NCI-H187 treated with DMSO at 0.1 percent for 48 hours (cell line): ENCODE measurements at places on chromosomes 4 and X.

DNA sequence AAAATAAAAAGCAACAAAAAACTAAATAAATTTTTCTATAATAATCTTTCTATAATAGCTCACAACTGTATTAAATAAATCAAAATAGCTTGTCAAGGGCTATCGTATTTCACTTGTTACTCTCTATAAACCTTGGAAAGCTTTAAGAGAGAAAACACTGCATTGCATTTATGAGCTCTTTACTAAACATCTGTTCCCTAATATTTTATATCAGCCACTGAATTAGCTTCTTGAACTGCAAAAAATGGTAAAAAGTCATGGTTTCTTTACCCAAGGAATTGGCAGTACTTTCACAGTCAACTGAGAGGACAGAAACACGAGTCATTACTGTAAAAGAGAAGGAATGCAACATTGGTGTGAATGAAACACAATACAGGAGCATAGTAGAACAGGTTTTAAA, 671.2 kb downstream of the PCDH18 start:
- DNase-seq, result no peak

DNA sequence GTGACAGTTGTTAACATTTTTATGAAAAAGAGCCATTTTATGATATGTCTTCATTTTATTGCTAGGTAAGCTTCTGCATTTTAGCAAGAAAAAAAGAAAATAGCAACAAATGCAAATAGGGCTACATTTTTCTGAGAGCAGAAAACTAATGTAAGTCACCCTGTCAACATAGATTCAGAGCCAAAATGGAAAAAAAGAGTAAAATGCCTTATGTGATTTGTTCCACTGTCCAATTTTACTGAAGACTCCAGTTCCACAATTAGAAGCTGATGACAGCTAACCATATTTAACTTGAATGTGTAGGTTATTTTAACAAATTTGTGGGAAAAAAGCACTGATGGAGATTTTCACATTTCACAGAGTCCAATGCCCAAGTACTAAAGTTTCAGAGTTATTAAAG, 772.3 kb downstream of the FAT4 start:
- DNase-seq, result no peak

DNA sequence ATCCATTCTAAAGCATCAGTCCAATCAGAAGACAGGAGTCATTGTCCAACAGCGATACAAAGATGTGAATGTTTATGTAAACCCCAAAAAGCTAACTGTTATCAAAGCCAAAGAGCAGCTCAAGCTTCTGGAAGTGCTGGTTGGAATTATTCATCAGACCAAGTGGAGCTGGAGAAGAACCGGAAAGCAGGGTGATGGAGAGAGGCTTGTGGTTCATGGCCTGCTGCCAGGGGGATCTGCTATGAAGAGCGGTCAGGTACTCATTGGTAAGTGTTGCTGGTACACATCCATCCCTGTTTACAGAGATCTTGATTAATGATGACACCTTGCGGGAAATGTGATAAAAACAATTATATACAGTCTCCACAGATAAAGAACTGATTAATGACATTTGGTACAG, 11.0 kb downstream of the INTU start:
- no peak for DNase-seq

DNA sequence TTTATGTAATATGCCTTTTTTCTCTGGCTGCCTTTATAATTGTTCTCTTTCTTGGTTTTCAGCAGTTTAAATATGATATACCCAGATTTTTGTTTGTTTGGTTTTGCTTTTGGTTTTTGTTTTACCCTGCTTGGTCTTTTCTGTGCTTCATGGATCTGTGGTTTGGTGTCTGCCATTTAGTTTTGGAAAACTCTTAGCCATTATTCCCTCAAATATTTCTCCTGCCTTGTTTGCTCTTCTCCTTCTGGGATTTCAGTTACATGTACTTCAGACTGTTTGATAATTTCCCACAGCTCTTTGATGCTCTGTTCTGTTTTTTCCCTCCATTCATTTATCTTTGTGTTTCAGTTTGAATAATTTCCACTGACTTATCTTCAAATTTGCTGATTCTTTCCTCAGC, 223.1 kb upstream of the BCOR start:
- DNase-seq, result no peak

DNA sequence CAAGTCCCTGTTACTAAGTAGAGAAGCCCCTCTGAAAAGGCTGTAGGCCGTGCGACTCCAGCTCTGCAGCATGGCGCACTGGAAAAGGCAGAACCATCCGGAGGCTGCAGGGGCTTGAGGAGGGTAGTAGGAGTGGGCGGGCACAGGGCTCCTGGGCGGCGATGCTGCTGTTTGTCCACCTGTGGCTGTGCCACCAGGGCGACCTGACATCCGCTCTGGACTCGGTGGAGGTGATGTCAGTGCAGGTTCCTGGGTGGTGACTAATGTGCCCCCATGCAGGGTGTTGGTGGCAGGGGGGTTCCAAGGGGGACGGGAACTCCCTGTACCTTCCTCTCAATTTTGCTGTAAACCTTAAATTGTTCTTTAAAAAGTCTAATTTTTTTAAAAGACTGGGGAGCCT, 58.3 kb downstream of the PCGF3 start:
- no peak for DNase-seq

DNA sequence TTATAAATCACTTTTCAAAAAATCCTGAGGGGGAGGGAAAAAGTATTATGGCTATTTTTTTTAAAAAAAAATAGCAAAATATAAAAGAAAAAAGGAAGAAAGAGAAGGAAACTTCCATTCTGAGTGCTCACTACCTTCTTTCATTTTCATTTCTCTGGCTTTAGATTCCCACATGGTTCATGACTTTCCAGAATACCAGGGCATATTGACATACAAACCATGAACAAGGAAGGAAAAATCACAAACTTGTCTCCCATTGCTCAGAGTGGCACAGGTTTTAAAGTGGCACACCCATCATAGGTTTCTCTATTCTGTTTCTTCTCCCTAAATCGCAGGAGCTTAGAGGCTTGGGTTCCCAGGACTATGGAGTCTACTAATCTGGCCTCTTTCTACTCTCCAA, 136.3 kb upstream of the CXXC4 start:
- DNase-seq, result no peak

- no peak for DNase-seq
Observed at GRCh38 chr4:10109995-10110670, 6.5 kb downstream of the WDR1 start.

GRCh38 chr4:187128976-187129375, 405.3 kb upstream of the FAT1 start:
- no peak for DNase-seq

DNA sequence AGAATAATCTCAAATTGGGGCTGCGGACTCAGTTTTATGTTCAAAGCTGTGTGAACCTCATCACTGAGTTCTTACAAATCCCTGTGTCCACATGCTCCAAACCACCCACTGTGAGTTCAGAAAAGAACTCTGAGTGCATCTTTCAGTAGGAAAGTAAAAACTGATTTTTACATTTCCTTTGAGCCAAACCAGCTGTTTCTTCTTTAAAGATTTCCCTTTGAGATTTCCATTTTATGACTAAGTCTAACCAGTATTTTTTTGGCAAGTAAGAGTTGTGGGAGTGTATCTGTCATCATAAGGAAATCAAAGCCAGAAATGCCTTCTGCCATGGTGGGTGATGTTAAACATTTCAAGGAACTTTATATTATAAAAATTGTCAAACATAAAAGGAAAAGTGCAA, 100.0 kb downstream of the TET2 start:
- no peak for DNase-seq

GRCh38 chrX:153473126-153473525, 2.8 kb upstream of the HAUS7 start:
- no peak for DNase-seq

GRCh38 chrX:120517936-120518335, 42.8 kb downstream of the CUL4B start:
- DNase-seq, result no peak

- DNase-seq, result no peak
Observed at GRCh38 chr4:148101790-148102189, 340.4 kb downstream of the NR3C2 start.

DNA sequence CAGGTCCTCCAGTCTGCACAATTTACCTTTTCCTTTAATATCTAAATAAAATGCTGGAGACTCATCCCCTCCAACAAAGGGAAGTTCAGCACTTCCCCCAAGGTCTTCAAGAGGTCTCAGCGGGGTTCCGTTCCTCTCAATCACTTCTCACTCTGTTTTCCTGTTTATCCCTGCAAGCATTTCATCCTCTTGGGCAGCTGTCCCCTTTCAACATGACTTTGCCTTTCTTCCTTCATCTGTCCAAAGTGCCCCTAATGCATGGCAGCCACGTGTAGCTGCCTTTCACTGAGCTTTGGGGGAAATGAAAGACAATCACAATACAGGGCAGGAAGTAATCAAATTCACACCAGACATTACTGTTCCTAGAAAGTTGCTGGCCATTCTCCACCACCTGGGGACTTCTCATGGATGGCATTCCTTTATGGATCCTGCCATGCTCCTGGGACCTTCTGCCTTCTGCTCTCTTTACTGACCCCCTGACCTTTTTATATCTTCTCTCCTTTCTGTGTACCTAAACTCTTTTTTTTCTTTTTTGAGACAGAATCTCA, 79.7 kb upstream of the USP9X start:
- DNase-seq, result no peak

DNA sequence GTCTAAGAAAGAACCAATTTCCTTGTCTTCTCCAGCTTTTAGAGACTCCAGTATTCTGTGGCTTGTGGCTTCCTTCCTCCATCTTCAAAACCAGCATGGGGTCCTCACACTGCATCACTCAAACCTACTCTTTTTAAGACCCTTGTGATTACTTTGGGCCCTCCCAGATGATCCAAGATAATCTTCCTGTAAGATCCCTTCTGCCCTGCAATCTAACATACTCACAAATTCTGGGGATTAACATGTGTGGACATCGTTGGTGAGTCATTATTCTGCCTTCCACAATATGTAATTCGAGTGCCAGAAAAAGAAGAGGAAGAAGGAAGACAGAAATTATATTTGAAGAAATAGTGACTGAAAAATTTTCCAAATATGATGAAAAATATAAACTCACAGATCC, 47.9 kb downstream of the BEND4 start:
- DNase-seq, result no peak

- no peak for DNase-seq
Observed at GRCh38 chrX:40326186-40326965, 228.6 kb upstream of the BCOR start.

DNA sequence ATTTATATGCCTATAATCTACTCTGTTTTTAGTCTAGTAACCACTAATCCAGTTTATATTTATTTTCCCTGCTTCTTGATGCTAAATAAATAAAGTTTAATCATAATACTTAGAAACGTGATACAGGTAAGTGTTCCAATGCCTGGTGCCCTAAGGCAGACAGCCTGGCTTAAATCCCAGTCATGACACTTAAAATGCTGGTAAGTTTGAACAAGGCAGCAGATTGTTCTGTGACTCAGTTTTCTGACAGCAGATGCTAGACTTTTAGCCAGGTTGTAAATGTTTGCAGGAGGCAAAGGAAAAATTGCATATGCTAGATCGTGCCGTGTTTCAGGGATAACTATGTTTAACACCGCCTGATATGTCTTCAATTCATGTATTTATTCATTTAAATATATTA, 2661.6 kb downstream of the PCDH7 start:
- no peak for DNase-seq

- DNase-seq, result no peak
Observed at GRCh38 chr4:79611026-79611425, 203.0 kb upstream of the GK2 start.

GRCh38 chrX:9728261-9728660, 37.4 kb downstream of the GPR143 start:
- no peak for DNase-seq

DNA sequence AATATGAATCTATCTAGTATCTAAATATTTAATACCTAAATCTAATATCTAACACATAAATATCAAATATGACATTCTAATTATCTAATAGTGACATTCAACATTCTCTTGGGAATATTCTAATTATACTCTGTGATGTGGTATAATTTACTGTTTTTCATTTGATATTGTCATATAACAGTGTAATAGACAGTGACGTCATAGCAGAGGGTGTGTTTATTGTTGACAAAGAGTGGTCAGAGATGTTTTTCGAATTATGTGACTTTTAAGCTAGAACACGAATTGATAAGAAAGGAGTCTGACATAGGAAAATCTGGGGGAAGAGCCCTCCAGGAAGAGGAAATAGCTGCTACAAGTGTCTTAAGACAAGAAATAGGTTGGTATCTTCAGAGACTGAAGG, 5.9 kb upstream of the MAGEC3 start:
- DNase-seq, result no peak

- no peak for DNase-seq
Observed at GRCh38 chr4:26780539-26780938, 80.1 kb upstream of the STIM2 start.

GRCh38 chrX:16662402-16662801, 12.4 kb downstream of the S100G start:
- no peak for DNase-seq

DNA sequence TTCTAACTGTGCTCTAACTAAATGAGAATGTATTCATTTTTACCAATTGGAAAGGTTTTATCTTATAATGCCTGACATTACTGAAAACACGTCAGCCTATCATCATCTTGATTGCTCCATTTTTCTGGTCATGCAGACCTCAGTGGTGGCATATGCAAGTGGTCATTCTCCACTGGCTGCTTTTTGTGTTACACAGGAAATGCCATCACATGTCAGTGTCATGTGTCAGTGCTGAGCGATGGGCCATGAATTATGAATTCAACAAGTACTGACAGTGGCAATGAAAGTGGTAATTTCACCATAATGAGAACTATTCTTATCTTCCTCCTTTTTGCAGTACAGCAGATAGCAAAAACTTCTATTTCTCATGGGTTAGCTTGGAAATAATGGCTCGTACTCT, 190.5 kb downstream of the PACRGL start:
- DNase-seq, result no peak

DNA sequence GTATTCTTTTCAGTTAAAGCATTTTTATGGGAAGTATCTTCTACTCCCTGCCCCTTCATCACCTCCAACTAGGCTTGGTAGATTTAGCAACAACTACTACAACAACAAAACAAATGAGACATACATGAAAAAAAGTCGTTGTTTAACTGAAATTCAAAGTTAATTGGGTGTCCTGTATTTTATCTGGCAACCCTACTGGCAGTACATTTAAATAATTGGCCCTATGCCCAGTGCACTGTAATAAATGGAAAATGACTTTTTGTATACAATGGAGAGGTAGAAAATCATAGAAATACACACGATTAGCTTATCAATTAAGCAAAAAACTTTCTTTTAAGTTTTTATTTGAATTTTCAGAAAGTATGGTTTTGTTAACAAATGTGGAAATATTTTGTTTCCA, 21.4 kb upstream of the CLGN start:
- DNase-seq, result no peak
